ENCODE measurements at places on chromosomes 5 and 9. TPM values are rescaled to one million over a fixed set of nuclear protein-coding genes. Genes with fewer than 3 reads are reported as not detected.

The PLAC8L1 gene
- total RNA-seq = 0.51 TPM

The DOCK8 gene
- total RNA-seq = 288 TPM

The APBA1 gene
- 0.34 TPM for total RNA-seq

The ARID3C gene
- total RNA-seq = not detected

The PCDHA10 gene
- total RNA-seq = not detected

The CCDC180 gene
- total RNA-seq = 7.1 TPM

The GMCL2 gene
- not detected for total RNA-seq

The WDR38 gene
- total RNA-seq = not detected

The SH3TC2 gene
- total RNA-seq = not detected

The GLDC gene
- total RNA-seq = 0.71 TPM

The LCNL1 gene
- total RNA-seq = not detected

The DMAC1 gene
- total RNA-seq = 25.7 TPM

The PCDH1 gene
- total RNA-seq = not detected

The NUTM2G gene
- not detected for total RNA-seq

The SOX30 gene
- total RNA-seq = 0.49 TPM

The UNC13B gene
- total RNA-seq = 0.25 TPM

The PCDHGA11 gene
- 1.5 TPM for total RNA-seq

The CCDC192 gene
- not detected for total RNA-seq

The LCP2 gene
- 13.6 TPM for total RNA-seq

The SPATA31D4 gene
- not detected for total RNA-seq

The KIF4B gene
- total RNA-seq = not detected

The LCN9 gene
- total RNA-seq = not detected

Measured in B cell (primary cell).